NB4 (cell line): ENCODE measurements at places on chromosomes 5 and 9.

DNA sequence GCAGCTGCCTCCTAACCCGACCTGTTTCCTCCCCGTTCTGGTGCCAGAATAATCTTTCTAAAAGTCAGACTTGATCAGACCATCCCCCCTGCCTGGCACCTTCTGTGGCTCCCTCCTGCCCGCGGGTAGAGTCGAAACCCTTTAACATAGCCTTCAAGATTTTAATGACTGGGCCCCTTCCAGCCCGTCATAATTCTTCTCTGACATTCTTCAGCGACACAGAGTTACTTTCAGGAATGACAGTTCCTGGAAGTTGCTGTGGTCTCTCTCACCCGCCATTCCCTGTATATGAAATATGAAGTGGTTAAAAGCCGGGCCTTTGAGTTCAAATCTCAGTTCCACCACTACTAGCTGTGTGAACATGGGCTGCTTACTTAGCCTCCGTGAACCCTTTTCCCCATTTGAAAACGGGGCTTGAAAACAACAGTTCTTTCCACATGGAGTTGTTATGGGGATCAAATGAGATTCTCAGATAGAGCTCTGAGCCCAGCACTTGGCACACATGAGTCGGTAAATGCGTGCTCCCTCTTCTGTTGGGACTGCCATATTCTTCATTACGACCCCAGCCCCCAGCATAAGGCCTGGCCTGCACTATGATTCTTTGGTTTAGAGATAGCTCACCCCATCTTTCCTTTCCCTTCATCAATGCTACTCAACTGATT, 737 bp downstream of the NANS start:
- DNase-seq: peak; percentile 42

DNA sequence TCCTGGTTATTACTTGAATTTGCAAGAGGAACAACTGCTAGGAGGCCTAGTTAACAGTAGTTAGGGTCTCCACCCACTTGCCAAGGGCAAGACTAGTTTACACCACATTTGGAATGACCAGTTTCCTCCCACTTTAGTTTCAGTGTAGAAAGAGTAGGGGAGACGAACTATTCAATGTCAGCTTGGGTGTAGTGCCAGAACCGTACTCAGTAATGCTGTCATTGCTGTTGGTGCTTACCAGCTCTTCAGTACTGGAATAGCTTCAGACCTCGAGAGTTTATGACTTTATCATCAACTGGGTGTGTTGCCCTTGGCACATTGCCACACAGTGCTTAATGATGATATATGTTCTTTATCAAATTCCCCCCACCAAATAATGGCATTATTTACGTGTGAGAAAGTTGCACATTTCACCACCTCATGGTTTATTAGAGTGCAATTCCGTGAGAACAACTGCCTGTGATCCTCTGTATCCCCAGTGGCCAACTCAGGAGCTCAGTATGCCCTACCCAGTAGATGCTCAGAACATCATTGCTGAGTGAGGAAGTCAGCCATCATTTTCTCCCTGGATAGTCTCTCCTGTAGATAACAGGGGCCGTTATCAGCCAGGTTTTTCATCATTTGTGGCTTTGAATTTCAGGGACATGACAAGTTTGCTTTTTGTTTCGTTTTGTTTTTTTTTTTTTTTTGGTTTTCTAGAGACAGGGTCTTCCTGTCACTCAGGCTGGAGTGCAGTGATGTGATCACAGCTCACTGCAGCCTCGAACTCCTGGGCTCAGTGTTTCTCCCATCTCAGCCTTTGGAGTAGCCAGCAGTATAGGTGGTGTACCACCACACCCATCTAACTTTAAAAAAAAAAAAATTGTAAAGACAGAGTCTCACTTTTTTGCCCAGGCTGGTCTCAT, 67.3 kb downstream of the DOCK8 start:
- DNase-seq: peak; percentile 31

DNA sequence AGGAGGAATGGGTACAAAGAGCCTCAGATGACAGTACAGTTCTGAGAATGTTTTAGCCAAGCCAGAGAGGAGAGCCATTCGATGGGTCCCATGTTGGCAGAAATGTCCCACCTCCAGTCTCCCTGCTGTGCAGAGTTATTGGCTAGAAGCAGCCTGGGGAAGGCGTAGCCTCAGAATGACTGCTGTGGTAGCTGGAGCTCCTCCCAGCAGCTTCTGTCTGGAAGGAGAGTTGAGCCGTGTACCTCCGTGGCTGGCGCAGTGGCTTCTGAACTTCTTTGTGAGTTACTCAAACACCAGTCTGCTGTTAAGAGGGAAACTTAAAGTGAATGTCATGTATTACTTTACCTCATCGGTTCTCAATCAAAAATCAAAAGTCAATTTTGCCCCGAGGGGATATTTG, 193.3 kb upstream of the SNX2 start:
- no peak for DNase-seq

DNA sequence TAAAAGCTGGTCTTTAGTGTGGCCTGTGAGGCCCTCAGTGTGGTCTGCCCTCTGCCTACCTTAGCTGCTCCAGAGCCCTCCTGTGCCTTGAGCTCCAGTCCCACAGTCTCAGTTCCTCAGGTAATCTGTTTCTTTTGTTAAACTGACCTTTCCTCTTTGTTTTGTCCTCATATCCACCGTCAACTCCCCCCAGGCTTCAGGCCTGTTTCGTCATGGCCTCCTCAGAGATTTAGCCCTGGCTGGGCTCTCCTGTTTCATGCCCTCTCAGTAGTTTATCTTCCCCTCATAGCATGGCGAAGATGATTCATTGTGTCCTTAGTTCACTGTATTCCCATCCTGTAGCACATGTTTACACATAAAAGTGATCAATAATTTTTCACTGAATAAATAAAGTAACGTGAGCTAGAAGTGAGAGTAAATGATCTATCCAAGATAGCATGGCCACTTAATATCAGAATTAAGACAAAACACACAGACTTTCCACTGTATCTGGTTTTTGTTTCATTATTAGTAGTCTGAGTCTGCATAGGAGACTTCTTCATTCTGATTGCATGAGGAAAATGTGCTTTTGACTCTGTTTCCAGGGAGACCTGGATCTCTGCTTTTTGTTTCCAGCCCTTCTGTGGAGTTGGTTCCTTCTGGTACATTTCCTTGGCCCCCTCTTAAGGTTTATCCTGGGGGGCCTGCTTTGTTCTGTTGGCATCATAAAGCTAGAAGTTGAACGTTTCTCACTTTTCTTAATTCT, 70.5 kb downstream of the SNX24 start:
- DNase-seq: no peak

DNA sequence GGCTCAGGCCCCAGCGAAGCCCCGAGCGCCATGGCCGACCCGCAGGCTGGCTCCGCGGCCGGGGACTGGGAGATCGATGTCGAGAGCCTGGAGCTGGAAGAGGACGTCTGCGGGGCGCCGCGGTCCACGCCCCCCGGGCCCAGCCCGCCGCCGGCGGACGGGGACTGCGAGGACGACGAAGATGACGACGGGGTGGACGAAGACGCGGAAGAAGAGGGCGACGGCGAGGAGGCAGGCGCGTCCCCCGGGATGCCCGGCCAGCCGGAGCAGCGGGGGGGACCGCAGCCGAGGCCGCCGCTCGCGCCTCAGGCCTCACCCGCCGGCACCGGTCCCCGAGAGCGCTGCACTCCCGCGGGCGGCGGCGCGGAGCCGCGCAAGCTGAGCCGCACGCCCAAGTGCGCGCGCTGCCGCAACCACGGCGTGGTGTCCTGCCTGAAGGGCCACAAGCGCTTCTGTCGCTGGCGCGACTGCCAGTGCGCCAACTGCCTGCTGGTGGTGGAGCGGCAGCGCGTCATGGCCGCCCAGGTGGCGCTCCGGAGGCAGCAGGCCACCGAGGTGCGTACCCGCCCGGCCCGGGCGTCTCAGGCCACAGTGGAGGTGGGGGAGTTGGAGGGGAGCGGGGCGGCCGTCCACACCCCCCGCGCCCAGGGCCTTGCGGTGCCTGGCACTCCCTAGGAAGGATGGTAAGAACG, 1.6 kb downstream of the DMRT2 start:
- no peak for DNase-seq
